Effector CD8-positive, alpha-beta T cell (primary cell): ENCODE measurements at places on chromosomes 5 and 9.

DNA sequence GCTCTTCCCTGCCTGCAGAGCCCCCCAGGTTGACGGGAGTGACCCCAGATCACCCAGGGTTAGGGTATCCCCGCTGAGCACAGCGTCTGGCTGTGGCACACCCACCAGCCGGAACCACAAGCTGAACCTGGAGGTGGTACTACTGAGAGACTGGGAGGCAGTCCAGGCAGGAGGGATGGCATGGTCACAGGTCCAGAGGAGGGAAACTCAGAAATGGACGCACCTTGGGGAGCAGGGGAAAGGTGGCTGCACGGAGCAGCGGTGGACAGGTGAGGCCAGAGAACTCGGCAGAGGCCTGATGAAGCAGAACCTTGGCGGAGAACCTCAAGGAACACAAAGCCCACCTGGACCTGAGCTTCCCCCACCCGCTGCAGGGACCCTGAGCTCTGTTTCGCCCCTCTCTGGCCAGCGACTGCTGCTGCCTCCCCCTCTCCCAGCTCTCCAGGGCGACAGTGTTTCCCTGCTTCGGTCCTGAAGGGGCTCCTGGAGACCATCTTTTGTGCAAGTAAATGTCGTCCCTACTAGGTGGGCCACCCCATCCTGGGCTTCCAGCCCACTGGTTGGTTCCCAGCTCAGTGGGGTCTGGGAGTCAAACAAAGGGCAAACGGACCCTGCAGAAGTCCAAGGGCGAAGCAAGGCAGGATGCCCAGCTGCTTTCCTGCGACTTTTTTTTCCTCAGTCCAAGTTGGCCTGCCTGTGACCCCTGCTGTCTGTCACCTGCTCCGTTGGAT, 845 bp downstream of the ADGRD2 start:
- DNase-seq = no peak

DNA sequence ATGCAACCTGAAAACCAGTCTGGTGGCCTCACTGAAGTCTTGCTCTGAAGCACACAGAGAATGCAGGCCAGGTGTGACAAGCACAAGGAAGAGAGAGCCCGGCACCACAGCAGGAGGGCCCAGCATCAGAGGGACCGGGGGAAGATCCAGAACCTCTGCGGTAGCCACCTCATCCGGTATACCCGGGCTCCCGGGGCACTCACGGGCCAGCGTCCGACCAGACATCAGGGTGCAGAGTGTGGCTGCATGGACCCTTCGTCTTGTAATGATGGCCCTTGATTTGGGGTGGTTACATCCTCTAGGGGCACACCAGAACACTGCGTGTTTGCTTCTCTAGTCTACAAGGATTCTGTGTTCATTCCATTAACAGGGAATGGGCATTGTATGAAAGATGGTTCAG, 406.0 kb downstream of the GADD45G start:
- no peak for DNase-seq

DNA sequence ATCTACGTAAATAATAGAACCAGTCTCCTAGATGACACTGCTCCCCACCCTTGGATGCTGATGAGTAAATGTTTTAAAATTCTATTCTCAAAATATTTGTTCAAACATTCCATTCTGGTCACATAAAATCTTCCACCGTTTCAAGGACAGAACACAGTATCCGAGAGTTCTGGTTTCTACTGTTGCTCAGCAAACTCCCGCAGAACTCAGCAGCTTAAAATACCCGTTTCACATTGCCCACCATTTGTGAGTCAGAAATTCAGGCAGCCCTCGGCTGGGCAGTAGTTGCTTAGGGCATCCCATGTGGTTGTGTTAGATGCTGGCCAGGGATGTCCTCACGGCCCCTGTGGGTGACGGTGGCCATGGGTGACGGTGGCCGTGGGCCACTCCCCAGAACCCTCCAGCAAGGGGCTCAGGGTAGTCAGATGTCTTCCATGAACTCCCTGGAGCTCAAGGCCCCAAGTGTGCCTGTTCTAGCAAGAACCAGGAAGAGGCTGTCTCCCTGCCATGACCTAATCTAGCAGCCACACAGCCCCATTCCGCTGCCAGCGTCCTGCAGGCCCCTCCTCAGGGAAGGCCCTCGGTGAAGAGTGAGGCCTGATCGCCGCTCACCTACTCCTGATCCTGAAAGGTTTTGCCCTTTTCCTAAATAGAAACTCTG, 17.4 kb downstream of the MGAT1 start:
- DNase-seq = no peak

GRCh38 chr9:37424204-37424685, 1.7 kb downstream of the GRHPR start:
- no peak for DNase-seq
